ENCODE measurements at places on chromosomes 5 and 9.

GRCh38 chr9:98185021-98185567 lies 7.3 kb downstream of the CORO2A start:
- DNase-seq: no peak

- no peak for DNase-seq
Observed at GRCh38 chr5:133562554-133562953, 49.8 kb downstream of the FSTL4 start.

- DNase-seq: no peak
Observed at GRCh38 chr9:130167927-130168326, 4.3 kb upstream of the NCS1 start.

GRCh38 chr9:68966496-68966944 lies 47.4 kb downstream of the PRKACG start:
- no peak for DNase-seq

DNA sequence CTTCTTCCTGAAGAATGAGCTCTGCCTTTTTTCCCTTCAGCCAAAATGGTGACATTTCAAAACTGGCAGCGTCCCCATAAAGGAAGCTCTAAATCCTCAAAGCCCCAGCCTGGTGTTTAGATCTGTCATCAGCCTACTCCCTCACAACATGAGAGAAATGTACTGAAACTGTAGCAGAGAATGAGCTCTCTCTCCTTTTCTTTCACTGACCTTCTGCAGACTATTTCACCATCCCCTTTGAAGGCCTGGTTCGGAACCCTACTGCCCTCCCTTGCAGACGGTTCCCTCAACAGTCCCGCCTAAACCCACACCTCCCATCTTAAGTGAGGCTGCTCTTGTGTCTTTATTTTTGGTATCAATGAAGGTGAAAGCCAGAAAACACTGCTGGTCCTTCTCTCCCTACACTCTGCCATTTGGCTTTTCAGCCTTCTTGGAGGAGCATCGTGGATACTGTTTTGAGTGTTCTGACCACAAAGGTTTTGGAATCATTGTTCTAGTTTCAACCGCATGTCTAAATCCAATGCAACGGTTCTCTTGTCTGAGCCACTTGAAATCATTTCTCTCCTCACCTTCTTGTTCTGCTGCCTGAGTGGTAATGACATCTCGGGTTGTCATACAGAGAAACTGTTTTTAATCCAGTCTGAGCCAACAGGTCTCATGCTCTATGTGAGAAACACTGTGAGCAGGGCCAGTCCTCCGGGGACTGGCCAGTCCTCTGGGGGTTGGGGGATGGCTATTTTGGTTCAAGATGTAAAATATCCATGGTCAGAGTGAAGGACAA lies 39.0 kb downstream of the ITK start:
- DNase-seq: no peak

DNA sequence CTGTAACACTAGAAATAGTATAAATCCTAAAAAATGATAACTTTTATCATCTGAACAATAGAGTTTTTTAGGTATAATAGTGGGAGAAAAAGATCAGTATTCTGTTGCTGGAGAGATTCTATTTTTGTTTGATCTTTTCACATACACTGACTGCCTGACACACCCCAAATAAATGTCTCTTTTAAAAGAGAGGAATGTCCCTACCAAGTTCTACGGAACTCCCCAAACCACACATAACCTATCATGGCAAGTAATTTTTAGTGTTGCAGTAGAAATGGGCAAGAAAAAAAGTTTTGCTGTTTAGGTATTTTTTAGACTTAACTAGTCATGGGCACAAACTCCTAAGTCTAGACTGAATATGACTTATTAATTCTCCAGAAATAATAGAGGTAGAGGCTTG lies 139.1 kb downstream of the ELAVL2 start:
- no peak for DNase-seq

DNA sequence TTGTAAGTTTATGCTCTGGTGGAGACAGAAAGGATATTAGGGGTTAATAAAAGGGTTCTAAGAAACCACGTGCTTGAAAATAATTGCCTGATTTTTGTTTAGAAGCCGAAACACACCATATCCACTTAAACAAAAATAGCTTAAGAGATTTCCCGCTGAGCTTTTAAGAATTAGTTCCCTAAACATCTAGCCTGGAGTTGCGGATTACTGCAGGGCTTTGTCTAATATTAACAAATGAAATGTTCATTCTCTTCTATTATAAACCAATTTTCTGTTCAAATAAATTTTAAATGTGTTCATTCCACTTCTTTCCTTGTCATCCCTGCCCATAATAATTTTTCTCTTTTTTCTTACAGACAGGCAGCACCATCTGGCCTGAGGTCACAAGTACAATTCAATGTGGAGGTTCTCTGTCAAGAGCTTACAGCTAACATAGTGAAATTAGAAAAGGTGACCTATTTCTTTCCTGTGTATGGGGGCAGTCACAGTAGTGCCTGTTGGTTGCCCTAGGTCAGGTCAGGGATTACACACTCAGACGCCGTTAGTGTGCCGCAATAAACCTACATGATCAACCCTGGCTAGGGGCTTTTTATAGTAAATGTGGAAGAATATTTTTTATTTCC lies 65.3 kb downstream of the GRAMD2B start:
- no peak for DNase-seq

DNA sequence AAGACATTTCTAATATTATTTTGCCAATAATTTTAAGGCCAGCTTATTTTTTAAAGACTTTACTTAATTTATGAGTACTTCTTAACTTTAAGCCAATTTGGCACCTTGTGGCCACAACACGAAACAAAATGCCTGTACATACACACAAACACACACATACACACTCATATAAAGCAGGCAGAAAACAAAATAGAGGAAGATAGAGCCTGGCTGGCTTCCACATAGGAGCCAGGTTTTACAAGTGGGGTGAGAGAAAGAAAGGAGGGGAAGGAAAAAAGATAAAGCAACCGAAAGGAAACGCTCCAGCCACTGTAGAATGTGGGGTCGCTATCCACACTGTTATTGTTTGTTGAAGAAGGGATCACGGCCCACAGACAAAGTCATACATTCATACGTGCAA lies 10.4 kb downstream of the GMCL2 start:
- DNase-seq: no peak

Measured in frontal cortex (tissue), 4 donors.